ENCODE measurements at places on chromosomes 3 and 15. TPM values are rescaled to one million over a fixed set of nuclear protein-coding genes. Genes with fewer than 3 reads are reported as not detected.

GRCh38 chr3:53501178-53501577 is 6.8 kb downstream of the CACNA1D start:
- H3K27me3 ChIP-seq, result no peaks in the 10 kb centered on the region
- no peaks in the 10 kb centered on the region for H3K36me3 ChIP-seq
- no peak for DNase-seq
- no peak overlapping the region for H3K27ac ChIP-seq
- no peak overlapping the region for H3K4me3 ChIP-seq

DNA sequence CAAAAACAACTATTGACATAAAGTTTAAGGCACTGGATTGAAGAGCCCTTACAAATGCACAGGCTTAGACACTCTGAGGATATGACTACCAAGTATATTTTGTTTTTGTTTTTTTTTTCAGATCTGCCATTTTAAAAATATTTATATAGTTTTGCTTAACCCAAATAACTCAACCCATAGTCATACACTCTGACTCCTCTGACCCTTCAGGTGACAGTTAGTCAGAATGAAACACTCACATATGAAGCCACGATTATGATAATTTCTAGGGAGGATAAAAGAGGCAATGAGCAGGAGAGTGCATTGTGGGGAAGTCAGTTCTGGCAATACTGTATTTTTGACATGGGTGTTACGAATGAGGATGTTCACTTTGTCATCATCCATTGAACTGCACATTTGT is 774.7 kb downstream of the MECOM start:
- H3K27me3 ChIP-seq, result no peaks in the 10 kb centered on the region
- H3K4me3 ChIP-seq, result no peak overlapping the region
- no peak for DNase-seq
- H3K36me3 ChIP-seq, result no peaks in the 10 kb centered on the region
- no peak overlapping the region for H3K27ac ChIP-seq

GRCh38 chr3:170614214-170614966 is 28.5 kb upstream of the SLC7A14 start:
- DNase-seq, result no peak
- H3K27me3 ChIP-seq, result no peaks in the 10 kb centered on the region
- no peaks in the 10 kb centered on the region for H3K36me3 ChIP-seq
- no peaks in the 10 kb centered on the region for H3K4me1 ChIP-seq
- no peak overlapping the region for H3K4me3 ChIP-seq

DNA sequence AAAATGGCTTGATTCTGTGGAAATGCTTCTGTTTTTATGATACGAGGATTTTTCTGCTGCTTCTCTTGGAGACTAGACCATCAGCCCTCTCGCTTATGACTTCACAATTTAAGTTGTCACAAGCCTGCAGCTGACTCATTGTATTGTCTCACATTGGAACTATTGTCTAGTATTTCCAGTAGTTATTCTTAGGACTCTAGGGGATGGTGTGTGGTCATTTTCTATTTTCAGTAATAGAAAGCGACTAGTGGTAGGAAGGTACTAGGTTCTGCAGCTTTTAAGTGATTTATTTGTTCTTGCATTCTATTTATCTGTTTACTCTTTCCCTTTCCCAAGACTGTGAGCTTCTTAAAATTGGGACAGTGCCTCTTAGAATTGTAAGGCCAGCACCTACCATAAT is 66.3 kb upstream of the CRTC3 start:
- H3K27me3 ChIP-seq, result no peaks in the 10 kb centered on the region
- peak overlapping the region; percentile 74 for H3K27ac ChIP-seq
- H3K36me3 ChIP-seq, result no peaks in the 10 kb centered on the region
- no peaks in the 10 kb centered on the region for H3K4me1 ChIP-seq
- DNase-seq, result no peak

- H3K36me3 ChIP-seq, result peaks cover 7% of the 10 kb centered on the region
Observed at GRCh38 chr3:151709847-151710246, 23.9 kb upstream of the AADACL2 start.

DNA sequence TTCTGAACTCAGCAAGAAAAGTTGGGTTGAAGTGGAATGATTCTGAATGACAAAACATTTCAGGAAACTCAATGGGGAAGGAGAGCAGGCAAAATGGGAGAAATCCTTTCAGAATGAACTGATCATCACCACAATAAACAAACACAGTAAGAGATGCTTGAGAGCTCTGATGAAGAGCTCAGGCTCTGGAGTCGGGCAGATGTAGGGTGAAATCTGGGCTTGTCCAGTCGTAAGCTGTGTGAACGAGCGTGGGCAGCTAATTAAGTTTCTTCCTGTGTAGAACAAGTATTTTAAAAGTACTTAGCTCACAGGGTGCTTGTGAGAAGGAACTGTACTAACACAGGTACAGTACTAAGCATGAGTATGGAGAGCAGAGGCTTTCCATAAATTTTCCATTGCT is 406.2 kb downstream of the FOXP1 start:
- H3K36me3 ChIP-seq, result no peaks in the 10 kb centered on the region
- H3K4me1 ChIP-seq, result no peaks in the 10 kb centered on the region
- no peak for DNase-seq

DNA sequence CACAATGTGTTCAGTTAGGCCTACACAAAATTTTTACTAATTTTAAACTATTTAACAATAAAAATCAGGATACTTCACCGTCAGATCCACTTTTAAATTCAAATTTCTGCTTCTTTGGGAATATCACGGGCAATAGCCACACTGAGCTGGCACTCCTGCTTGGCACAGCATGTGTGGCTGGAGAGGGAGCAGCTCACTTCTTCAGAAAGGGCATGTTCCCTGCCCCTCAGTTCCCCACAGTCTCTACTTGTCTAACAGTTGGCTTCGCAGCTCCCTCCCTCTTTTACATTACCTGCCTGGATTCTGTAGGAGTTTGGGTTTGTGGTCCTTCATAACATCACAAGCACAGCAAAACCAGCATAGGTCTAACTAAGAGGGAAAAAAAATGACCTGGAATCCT is 76.0 kb upstream of the TRIM42 start:
- H3K4me3 ChIP-seq, result no peak overlapping the region
- H3K36me3 ChIP-seq, result no peaks in the 10 kb centered on the region
- no peak for DNase-seq
- H3K4me1 ChIP-seq, result no peaks in the 10 kb centered on the region
- H3K27ac ChIP-seq, result no peak overlapping the region

DNA sequence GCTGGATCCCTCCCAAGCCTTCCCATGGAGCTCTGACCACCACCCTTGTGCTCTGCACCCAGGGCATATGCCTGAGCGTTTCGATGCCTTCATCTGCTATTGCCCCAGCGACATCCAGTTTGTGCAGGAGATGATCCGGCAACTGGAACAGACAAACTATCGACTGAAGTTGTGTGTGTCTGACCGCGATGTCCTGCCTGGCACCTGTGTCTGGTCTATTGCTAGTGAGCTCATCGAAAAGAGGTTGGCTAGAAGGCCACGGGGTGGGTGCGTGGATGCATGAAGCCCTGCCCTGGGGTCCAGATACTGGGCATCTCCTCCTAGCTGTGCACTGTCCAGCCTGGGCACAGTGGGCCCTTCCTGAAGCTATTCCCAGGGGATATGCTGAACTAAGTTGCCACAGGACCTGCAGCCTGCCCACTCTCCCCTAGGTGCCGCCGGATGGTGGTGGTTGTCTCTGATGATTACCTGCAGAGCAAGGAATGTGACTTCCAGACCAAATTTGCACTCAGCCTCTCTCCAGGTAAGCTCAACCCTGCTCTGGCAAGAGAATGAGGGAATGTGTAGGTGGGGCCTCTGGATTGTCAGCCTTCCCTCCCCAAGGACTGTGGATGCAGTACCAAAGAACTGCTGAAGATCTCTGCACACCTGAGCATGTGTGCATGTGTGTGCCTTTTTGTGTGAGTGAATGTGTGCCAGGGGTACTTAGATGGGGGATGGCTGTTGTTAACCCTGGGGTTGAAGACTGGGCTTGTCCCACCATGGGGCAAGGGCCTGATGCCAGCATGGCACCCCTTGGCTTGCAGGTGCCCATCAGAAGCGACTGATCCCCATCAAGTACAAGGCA is 2.1 kb downstream of the MYD88 start:
- H3K4me1 ChIP-seq, result peaks cover 15% of the 10 kb centered on the region
- H3K27ac ChIP-seq, result no peak overlapping the region
- DNase-seq, result no peak
- no peak overlapping the region for H3K4me3 ChIP-seq
- no peaks in the 10 kb centered on the region for H3K27me3 ChIP-seq

DNA sequence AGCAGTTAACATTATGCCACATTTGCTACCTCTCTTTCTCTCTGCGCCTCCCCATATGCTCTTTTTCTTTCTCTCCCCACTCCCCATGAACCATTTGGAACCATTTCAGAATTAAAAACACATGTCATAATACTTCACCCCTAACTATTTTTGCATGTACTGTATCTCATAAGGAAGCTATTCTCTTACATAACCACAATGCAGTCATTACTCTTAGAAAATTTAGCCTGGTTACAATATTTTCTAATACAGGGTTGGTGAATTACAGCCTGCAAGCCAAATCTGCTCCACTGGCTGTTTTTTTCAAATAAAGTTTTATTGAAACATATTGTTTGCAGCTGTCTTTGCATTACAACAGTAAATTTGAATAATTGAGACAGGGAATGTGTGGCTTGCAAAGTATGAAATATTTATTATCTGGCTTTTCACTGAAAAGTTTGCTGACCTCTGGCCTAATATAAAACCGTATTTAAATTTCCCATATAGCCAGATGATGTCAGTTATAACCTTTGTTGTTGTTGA is 62.8 kb downstream of the SGO1 start:
- peaks cover 5% of the 10 kb centered on the region for H3K36me3 ChIP-seq
- no peak overlapping the region for H3K4me3 ChIP-seq
- no peak for DNase-seq
- H3K27me3 ChIP-seq, result no peaks in the 10 kb centered on the region
- H3K27ac ChIP-seq, result no peak overlapping the region

- H3K4me1 ChIP-seq, result no peaks in the 10 kb centered on the region
- H3K27ac ChIP-seq, result no peak overlapping the region
Observed at GRCh38 chr3:58408906-58409305, 24.7 kb downstream of the PDHB start.

- H3K27ac ChIP-seq, result peak overlapping the region; percentile 68
- peaks cover 7% of the 10 kb centered on the region for H3K27me3 ChIP-seq
- H3K4me3 ChIP-seq, result peak overlapping the region; percentile 95
- DNase-seq, result no peak
- no peaks in the 10 kb centered on the region for H3K4me1 ChIP-seq
Observed at GRCh38 chr15:48643776-48644466, 1.6 kb downstream of the FBN1 start.

- H3K4me3 ChIP-seq, result no peak overlapping the region
- H3K27ac ChIP-seq, result no peak overlapping the region
- no peak for DNase-seq
- H3K36me3 ChIP-seq, result no peaks in the 10 kb centered on the region
- H3K27me3 ChIP-seq, result no peaks in the 10 kb centered on the region
Observed at GRCh38 chr3:43370293-43370980, 84.1 kb downstream of the SNRK start.

DNA sequence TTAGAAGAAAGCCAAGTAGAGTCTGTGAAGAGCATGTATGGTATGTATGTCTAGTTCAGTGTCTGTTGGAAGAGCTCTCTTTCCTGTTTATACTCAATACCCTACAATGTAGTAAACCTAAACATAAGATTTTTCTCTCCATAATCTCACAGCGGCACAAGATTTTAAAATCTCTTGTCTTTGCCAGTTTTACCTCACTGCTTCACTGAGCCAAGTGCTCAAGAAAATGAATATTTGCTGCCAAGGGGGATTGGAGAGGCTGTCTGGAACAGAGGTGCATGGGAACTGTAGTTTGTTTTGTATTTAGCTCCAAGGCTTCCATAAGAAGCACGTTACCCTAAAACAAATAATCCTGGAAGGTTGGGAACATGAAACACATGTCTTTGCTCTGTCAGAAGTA is 49.5 kb upstream of the FHIT start:
- no peak overlapping the region for H3K27ac ChIP-seq
- H3K27me3 ChIP-seq, result no peaks in the 10 kb centered on the region
- no peak overlapping the region for H3K4me3 ChIP-seq
- no peaks in the 10 kb centered on the region for H3K4me1 ChIP-seq

DNA sequence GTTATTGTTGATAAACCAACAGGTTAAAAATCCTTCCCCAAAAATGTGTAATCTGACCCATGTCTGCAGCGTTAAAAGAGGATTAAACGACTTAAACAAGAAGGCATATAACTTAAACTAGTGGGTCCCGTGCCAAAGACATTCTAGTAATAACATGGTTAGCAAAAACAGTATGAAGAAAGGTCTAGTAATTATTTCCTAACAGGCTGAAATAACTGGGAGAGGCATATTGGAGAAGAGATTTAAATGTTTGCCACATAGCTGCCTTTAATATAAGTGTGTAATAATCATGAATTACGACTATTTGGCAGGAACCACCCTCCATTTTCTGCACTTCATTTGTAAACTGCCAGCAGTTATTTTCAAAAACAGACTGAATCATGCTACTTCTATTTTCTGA is 67.7 kb upstream of the CSPG5 start:
- H3K36me3 ChIP-seq, result peaks cover 7% of the 10 kb centered on the region
- no peaks in the 10 kb centered on the region for H3K27me3 ChIP-seq
- H3K4me3 ChIP-seq, result no peak overlapping the region
- H3K27ac ChIP-seq, result no peak overlapping the region
- H3K4me1 ChIP-seq, result no peaks in the 10 kb centered on the region

GRCh38 chr3:117476572-117476971 is 767.0 kb downstream of the TUSC7 start:
- H3K4me1 ChIP-seq, result no peaks in the 10 kb centered on the region
- H3K27ac ChIP-seq, result no peak overlapping the region
- no peaks in the 10 kb centered on the region for H3K36me3 ChIP-seq
- no peaks in the 10 kb centered on the region for H3K27me3 ChIP-seq
- H3K4me3 ChIP-seq, result no peak overlapping the region
- no peak for DNase-seq

A4GNT gene
- total RNA-seq, result not detected

SHC4 gene
- total RNA-seq, result 0.16 TPM

CLDND1 gene
- total RNA-seq, result 121 TPM

IL17RD gene
- 31.0 TPM for total RNA-seq

UQCC5 gene
- total RNA-seq, result 14.1 TPM

ASB14 gene
- total RNA-seq, result not detected

ADPRH gene
- 5.9 TPM for total RNA-seq

TRIM59 gene
- total RNA-seq, result 3.9 TPM

Data from breast epithelium (tissue), 4 donors.